ENCODE measurements at places on chromosomes 2 and 18.

DNA sequence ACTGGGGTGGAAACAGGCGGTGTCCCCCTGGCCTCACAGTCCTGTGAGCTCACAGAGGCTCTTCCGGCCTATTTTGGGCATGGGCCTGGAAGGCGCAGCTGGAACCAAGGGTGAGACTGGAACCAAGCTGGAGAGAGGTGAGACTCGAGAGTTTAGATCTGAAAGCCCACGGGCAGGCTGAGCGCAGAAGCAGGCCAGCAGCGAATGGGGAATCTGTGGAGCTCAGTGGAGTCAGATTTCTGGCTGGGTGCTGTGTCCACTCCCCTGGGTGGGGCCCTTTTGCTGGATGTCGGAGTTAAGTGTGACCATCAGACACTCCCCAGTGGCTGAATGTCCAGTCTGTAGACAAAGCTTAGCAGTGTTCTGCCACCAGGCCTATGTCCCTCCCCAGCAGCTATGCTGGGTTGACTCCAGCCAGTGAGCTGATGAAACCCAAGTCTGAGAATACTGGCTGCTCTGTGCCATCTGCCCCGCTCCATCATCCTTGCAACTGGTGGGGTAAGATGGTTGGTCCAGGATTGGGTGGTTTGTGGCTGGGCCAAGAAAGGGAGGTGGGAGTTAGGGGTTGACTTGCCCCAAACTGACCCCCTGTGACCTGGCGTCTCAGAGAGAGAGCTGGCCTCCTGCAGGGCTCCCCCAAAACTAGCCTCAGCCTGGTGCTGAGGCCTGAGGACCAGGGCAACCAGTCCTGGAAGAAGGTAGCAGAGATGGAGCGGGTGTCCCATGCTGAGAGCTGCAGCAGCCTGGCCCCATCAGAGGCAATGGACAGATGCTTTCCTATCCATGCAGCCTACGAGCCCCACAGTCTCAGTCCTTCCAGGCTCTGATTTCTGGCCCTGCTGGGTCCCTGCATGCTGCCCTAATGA, 34.4 kb downstream of the CYP26B1 start:
- DNase-seq: no peak

GRCh38 chr2:151978709-151979108, 120.1 kb downstream of the CACNB4 start:
- DNase-seq: no peak

- DNase-seq: no peak
Measured at GRCh38 chr2:3302751-3303582, 74.7 kb downstream of the EIPR1 start.

DNA sequence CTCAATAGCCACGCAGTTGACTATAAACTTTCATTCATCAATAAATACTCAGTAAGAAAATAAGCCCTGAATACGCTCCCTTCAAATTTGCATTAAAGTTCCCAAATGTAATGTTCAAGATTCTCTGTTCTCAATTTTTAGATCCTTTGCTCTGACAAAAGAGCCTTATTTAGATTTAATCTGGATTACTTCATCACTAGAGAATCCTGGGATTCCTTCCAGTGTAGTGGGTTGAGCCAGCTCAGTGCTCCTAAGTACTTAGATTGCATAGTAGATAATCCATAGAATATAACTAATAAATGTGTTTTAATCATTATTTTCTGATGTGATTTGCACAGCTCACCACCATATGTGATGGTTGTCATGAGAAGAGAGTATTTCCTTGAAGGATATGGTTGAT, 1286.2 kb downstream of the SUCLG1 start:
- no peak for DNase-seq

DNA sequence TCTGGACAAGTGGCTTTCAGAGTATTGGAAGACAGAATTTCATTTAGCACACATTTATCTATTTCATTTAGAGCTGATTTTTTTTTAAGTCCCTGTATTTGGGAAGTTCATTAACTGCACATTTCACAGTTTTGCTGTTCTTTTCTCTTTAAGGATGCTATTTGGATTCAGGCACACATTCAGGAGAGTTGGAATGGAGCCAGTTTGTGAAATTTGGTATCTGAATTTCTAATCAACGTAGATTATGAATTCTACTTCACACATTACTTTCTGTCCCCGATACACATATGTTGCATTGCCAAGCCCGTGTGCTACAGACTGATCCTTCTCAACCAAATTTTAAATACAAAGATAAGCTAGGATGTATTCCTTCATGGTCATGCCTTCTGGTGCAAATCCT, 503.9 kb downstream of the IRS1 start:
- DNase-seq: no peak

- DNase-seq: no peak
Measured at GRCh38 chr2:72325592-72326422, 178.1 kb upstream of the CYP26B1 start.

GRCh38 chr2:101223814-101224231, 28.9 kb upstream of the CNOT11 start:
- DNase-seq: peak; percentile 4

Data from T-helper 9 cell (primary cell).